RPMI8226 (cell line): ENCODE measurements at places on chromosomes 11 and 22.
A peak's percentile ranks its signal among the peaks of the same experiment; 100 is the strongest.

- DNase-seq, result no peak
Measured at GRCh38 chr11:34331736-34332135, 26.1 kb downstream of the ABTB2 start.

DNA sequence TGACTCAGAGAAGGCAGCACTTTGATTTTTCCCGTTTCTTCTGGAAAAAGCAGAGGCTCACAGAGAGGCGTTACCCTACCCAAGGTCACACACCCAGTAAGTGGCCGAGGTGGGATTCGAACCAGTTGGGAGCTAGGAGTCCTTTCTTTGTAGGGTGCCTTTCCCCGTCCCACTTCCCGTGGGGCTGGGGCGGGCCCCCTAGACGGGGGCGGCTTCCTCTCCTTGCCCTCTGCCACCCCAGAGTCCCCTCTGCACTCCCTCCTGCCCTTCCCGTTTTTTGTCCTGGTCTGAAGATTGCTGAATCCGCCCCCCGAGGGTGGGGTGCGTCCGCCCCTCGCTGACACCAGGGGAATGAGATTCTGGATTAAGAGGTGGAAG, 747 bp downstream of the TPCN2 start:
- peak; percentile 31 for DNase-seq

GRCh38 chr22:42069801-42070516, 653 bp downstream of the NAGA start:
- DNase-seq, result no peak

- no peak for DNase-seq
Measured at GRCh38 chr11:17012712-17013547, 1.3 kb downstream of the PLEKHA7 start.

DNA sequence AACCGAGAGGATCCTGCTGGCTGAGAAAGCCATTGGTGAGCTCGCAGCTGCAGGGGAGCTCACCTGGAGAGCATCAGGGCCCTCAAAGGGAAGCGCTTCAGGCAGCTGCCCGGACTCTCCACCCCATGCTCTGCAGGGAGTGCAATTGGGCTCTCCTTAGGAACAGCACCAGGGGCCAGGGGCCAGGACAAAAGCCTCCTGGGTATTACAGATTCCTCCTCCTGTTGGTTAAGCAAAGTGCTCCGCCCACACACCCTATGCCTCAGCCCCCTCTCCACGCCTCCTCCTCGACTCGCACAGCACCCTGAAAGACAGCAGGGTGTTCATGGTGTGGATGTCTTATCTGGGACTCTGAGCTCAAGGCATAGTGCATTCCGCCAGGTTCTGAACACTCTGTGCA, 139.9 kb downstream of the SHANK2 start:
- DNase-seq, result no peak

- no peak for DNase-seq
Measured at GRCh38 chr11:67400251-67400941, 1.3 kb downstream of the PPP1CA start.

DNA sequence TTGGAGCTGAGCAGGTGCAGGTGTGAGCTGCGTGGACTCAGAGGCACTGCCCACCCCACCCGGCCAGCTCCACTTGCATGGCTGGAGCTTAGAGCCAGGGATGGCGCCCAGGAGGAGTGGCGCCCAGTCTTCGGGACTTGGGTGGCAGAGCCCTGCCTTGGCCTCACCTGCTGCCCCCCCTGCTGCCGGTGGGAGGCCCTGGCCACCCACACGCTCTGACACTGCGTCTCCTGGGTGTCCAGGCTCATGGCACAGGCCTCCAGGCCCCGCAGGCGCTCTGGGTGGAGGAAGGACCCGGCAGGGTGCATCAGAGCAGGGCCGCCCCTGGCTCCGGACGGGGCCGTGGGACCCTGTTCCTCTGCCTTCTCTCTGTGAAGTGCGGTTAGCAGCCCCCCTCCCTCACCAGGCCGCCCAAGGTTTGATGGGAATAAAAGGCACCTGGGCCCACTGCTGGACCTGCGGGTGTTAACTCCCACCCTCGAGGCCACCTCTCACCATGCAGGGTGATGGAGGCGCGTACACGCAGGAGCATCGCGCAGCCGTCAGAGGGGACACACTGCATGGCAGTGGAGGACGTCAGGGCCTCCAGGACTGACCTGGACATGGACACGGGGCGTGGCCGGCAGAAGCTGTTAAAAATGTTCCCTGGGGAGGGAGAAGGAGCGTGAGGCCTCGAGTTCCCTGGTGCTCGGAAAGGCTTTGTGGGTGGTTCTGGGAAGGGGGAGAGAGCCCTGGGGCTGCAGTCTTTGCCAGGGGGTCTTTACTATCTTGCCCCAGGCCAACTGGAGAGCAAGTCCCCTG, 11.8 kb downstream of the IL17REL start:
- DNase-seq, result no peak

DNA sequence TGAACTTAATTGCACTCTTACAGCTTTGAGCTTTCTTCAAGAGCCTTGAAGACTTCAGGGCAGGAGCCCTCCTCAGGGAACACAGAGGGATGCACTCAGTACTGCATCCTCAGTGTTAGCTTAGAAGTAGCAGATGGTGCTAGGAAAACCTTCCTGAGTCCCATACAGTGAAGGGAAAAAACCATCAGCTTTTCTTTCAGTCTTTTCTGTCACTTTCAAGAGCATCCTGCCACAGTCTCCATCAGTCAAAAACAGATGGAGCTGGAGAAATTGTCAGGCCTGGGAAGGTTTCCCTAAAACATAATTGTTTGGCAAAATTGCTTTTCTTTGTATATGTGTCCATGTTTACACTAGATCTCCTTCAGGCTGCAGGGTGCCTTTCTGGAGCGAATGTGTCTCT, 384.1 kb downstream of the NELL1 start:
- no peak for DNase-seq
